ENCODE measurements at places on chromosomes 6 and 20. TPM values are rescaled to one million over a fixed set of nuclear protein-coding genes. Genes with fewer than 3 reads are reported as not detected.

SEMG1 gene
- total RNA-seq = 2.0 TPM

BCAS1 gene
- total RNA-seq = 0.37 TPM

IP6K3 gene
- 0.46 TPM for total RNA-seq

RIPOR2 gene
- 5.0 TPM for total RNA-seq

BMP2 gene
- 6.6 TPM for total RNA-seq

NHSL1 gene
- total RNA-seq = 30.8 TPM

KCNS1 gene
- total RNA-seq = 0.99 TPM

NKX2-2 gene
- total RNA-seq = 0.11 TPM

MOCS3 gene
- 9.0 TPM for total RNA-seq

SGK2 gene
- total RNA-seq = not detected

BRD2 gene
- total RNA-seq = 244 TPM

- no peaks in the 10 kb centered on the region for H3K4me1 ChIP-seq
- no peak overlapping the region for H3K4me3 ChIP-seq
- H3K27ac ChIP-seq = no peak overlapping the region
- H3K36me3 ChIP-seq = no peaks in the 10 kb centered on the region
- DNase-seq = no peak
These were observed 34.7 kb downstream of the CPNE5 start for GRCh38 chr6:36804563-36804962.

DNA sequence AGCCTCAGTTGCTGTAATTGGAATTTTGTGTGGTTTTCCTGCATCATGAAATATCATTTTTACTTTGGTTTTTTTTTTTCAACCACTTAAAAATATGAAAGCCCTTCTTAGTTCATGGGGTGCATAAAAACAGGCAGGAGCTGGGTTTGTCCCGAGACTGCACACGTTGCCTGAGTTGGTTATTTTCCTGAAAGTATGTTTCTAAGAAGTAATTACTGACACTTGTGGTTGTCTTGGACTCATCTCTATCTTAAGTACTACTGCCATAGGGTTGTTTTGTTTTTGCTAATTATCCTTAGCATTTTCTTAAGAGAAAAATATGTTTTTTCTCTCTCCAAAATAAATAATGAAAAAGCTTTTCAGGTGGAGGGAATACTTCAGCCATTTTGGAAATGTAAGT is 40.1 kb downstream of the FAM120B start:
- DNase-seq = no peak
- H3K36me3 ChIP-seq = peaks cover 42% of the 10 kb centered on the region
- H3K27me3 ChIP-seq = no peaks in the 10 kb centered on the region
- H3K4me1 ChIP-seq = peaks cover 5% of the 10 kb centered on the region
- H3K27ac ChIP-seq = no peak overlapping the region

GRCh38 chr6:100461278-100461916 is 3.3 kb downstream of the SIM1 start:
- no peaks in the 10 kb centered on the region for H3K36me3 ChIP-seq
- peaks cover 2% of the 10 kb centered on the region for H3K4me1 ChIP-seq
- H3K27me3 ChIP-seq = peaks cover 93% of the 10 kb centered on the region
- no peak overlapping the region for H3K4me3 ChIP-seq
- no peak overlapping the region for H3K27ac ChIP-seq
- peak; percentile 69 for DNase-seq

- no peaks in the 10 kb centered on the region for H3K27me3 ChIP-seq
- no peak for DNase-seq
- H3K36me3 ChIP-seq = peaks cover 16% of the 10 kb centered on the region
These were observed 29.8 kb upstream of the GMDS start for GRCh38 chr6:2274981-2275891.

GRCh38 chr6:153840039-153840850 is 198.8 kb upstream of the OPRM1 start:
- no peak for DNase-seq
- H3K4me1 ChIP-seq = peaks cover 7% of the 10 kb centered on the region
- no peak overlapping the region for H3K27ac ChIP-seq
- H3K27me3 ChIP-seq = no peaks in the 10 kb centered on the region
- no peaks in the 10 kb centered on the region for H3K36me3 ChIP-seq

DNA sequence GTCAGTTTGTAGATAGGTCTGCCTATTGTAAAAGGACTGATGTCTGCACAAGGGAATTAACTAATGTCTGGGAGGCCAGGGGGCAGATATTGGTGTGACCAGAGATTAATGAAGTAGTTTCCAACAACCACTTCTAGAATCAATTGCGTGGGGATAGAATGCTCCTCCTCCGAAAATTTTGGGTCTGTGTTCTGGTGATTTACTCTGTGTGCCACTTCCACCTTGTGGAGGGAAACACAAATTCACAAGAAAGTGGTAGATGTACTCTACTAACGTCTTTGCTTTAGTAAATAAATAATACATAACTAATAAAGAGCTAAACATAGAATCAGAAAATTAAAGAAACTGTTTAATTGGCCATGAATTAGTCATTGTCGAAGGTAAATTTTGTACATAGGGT is 25.5 kb downstream of the TMEM14A start:
- H3K27me3 ChIP-seq = no peaks in the 10 kb centered on the region
- H3K27ac ChIP-seq = no peak overlapping the region
- no peak overlapping the region for H3K4me3 ChIP-seq
- no peak for DNase-seq

DNA sequence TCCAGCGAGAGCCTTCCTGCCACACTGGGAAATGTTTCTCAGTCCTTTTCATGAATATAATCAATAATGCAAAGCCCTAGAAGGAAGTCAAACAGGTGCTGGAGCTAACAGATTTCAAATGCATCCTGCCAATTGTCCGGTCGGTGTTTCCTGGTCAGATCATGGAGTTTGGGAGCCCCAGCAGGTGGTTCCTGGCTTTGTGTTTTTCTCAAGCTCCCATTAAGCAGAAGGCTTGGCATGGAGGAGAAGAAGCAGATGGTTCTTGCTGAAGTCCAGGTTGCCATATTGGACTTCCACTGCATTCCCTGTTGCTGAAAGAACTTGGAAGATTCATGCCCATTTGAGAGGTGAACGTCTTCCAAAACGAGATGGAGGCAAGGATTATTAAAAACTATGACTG is 68.6 kb downstream of the GFOD1 start:
- H3K4me3 ChIP-seq = no peak overlapping the region
- no peak overlapping the region for H3K27ac ChIP-seq
- H3K36me3 ChIP-seq = peaks cover 5% of the 10 kb centered on the region
- DNase-seq = no peak
- peaks cover 24% of the 10 kb centered on the region for H3K4me1 ChIP-seq

GRCh38 chr6:157905590-157906342 is 75.9 kb upstream of the SYNJ2 start:
- H3K36me3 ChIP-seq = peaks cover 25% of the 10 kb centered on the region
- H3K4me1 ChIP-seq = peaks cover 2% of the 10 kb centered on the region
- no peaks in the 10 kb centered on the region for H3K27me3 ChIP-seq

DNA sequence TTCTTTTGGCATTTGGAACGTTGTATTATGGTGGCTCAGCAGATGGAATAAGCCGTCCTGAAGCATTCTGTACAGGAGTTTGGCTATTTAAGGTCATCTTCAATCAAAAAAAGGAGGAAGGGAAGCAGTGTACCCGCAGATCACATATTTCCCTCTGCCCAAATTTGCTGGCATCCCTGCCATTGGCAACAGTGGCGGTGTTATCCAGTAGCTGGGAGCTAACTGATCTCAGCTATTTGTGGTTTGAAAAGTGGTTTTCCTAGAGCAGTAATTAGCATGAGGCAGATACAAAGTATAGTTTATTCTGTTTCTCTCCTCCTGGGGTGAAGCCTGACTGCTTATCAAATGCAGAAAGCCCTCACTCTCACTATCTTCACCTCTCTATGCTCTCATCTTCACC is 576.8 kb downstream of the QKI start:
- H3K4me3 ChIP-seq = no peak overlapping the region
- H3K27me3 ChIP-seq = no peaks in the 10 kb centered on the region
- no peak for DNase-seq
- no peaks in the 10 kb centered on the region for H3K36me3 ChIP-seq
- no peak overlapping the region for H3K27ac ChIP-seq
